ENCODE measurements at places on chromosomes 13 and 19. TPM values are rescaled to one million over a fixed set of nuclear protein-coding genes. Genes with fewer than 3 reads are reported as not detected.

SLC1A6 gene
- total RNA-seq: not detected

ZNF534 gene
- total RNA-seq: 0.07 TPM

RFPL4AL1 gene
- not detected for total RNA-seq

ATP12A gene
- 2.1 TPM for total RNA-seq

HSPB6 gene
- total RNA-seq: under 0.01 TPM

TSHZ3 gene
- 6.2 TPM for total RNA-seq

FLT1 gene
- not detected for total RNA-seq

C1QTNF9B gene
- not detected for total RNA-seq

ATP8B3 gene
- 1.1 TPM for total RNA-seq

IZUMO2 gene
- total RNA-seq: not detected

KIR2DL1 gene
- not detected for total RNA-seq

TEX26 gene
- total RNA-seq: not detected

SYNGR4 gene
- total RNA-seq: not detected

GGACT gene
- total RNA-seq: 8.7 TPM

F10 gene
- not detected for total RNA-seq

MADCAM1 gene
- total RNA-seq: 0.14 TPM

LILRB4 gene
- not detected for total RNA-seq

DNAAF3 gene
- 0.43 TPM for total RNA-seq

BCL2L12 gene
- total RNA-seq: 4.4 TPM

SYCN gene
- not detected for total RNA-seq

AMER2 gene
- not detected for total RNA-seq

GGN gene
- total RNA-seq: under 0.01 TPM

AP1M2 gene
- 115 TPM for total RNA-seq

MYO16 gene
- 0.07 TPM for total RNA-seq

ZNF709 gene
- total RNA-seq: 1.1 TPM

NKG7 gene
- total RNA-seq: not detected

SCEL gene
- total RNA-seq: 60.5 TPM

RASGRP4 gene
- not detected for total RNA-seq

SNRPD2 gene
- 164 TPM for total RNA-seq

ZNF846 gene
- 14.2 TPM for total RNA-seq

DCLK1 gene
- total RNA-seq: under 0.01 TPM

EFNB2 gene
- total RNA-seq: 109 TPM

LAIR1 gene
- not detected for total RNA-seq

C19orf18 gene
- total RNA-seq: 0.34 TPM

PRR36 gene
- total RNA-seq: not detected

SIGLEC10 gene
- total RNA-seq: not detected

FOXA3 gene
- total RNA-seq: not detected

KIRREL2 gene
- total RNA-seq: not detected

UBE2L5 gene
- not detected for total RNA-seq

KLK12 gene
- 0.14 TPM for total RNA-seq

HIF3A gene
- total RNA-seq: not detected

TRPC4 gene
- total RNA-seq: not detected

GRK1 gene
- total RNA-seq: not detected

IL4I1 gene
- 0.34 TPM for total RNA-seq

B9D2 gene
- total RNA-seq: 1.3 TPM

ANGPTL8 gene
- not detected for total RNA-seq

BTBD2 gene
- total RNA-seq: 16.1 TPM

CCDC124 gene
- total RNA-seq: 64.6 TPM

IGFL3 gene
- total RNA-seq: not detected

TNNI3 gene
- 0.34 TPM for total RNA-seq

CGB5 gene
- not detected for total RNA-seq

REEP6 gene
- 4.2 TPM for total RNA-seq

ZNF486 gene
- total RNA-seq: 6.6 TPM

NPAS1 gene
- 0.34 TPM for total RNA-seq

TIMM29 gene
- 28.3 TPM for total RNA-seq

PRR12 gene
- total RNA-seq: 7.8 TPM

ZNF681 gene
- total RNA-seq: 0.34 TPM

All from nasal cavity respiratory epithelium epithelial cell of viscerocranial mucosa (primary cell).